ENCODE measurements at places on chromosomes 1 and 21.
A peak's percentile ranks its signal among the peaks of the same experiment; 100 is the strongest.

GRCh38 chr21:18620436-18620835 lies 216.9 kb upstream of the TMPRSS15 start:
- no peaks in the 10 kb centered on the region for H3K4me1 ChIP-seq
- no peak overlapping the region for H3K27ac ChIP-seq
- H3K36me3 ChIP-seq: no peaks in the 10 kb centered on the region
- no peak overlapping the region for H3K4me3 ChIP-seq
- H3K27me3 ChIP-seq: no peaks in the 10 kb centered on the region

- H3K4me3 ChIP-seq: no peak overlapping the region
- peaks cover 13% of the 10 kb centered on the region for H3K4me1 ChIP-seq
- no peaks in the 10 kb centered on the region for H3K36me3 ChIP-seq
- no peak for DNase-seq
- peak overlapping the region; percentile 78 for H3K27ac ChIP-seq
- H3K27me3 ChIP-seq: no peaks in the 10 kb centered on the region
These were observed 16.7 kb upstream of the TRIM63 start for GRCh38 chr1:26084091-26084561.

DNA sequence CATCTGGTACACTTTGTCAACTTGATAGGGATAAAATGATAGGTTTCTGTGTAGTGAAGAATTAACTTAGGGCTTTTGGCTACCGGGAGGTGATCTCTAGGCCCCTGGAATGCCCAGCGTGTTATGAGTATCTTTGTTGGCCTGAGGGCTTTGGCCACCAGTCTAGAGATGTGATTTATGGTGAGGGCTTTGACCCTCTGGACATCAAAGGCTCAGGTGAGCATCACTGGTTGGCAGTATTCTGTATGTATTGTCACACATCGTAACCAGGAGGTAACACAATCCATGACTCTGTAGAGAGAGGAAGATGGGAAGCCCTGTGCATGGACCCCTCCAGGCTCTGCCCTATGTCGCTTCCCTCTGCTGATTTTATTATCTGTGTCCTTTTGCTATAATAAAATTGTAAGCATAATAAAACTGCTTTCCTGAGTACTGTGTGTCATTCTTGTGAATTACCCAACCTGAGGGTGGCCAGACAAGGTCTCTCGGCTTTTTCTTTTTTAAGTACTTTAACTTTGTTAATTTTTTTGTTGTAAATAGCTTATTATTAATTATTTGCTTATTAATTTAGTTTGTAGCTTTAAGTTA lies 40.2 kb upstream of the PRDX6 start:
- H3K4me1 ChIP-seq: no peaks in the 10 kb centered on the region
- H3K27ac ChIP-seq: no peak overlapping the region
- DNase-seq: no peak
- H3K4me3 ChIP-seq: no peak overlapping the region
- no peaks in the 10 kb centered on the region for H3K36me3 ChIP-seq

- DNase-seq: no peak
- H3K27me3 ChIP-seq: no peaks in the 10 kb centered on the region
- no peak overlapping the region for H3K4me3 ChIP-seq
- no peaks in the 10 kb centered on the region for H3K36me3 ChIP-seq
- no peak overlapping the region for H3K27ac ChIP-seq
- H3K4me1 ChIP-seq: peaks cover 8% of the 10 kb centered on the region
These were observed 21.2 kb downstream of the TP73 start for GRCh38 chr1:3673381-3674099.

DNA sequence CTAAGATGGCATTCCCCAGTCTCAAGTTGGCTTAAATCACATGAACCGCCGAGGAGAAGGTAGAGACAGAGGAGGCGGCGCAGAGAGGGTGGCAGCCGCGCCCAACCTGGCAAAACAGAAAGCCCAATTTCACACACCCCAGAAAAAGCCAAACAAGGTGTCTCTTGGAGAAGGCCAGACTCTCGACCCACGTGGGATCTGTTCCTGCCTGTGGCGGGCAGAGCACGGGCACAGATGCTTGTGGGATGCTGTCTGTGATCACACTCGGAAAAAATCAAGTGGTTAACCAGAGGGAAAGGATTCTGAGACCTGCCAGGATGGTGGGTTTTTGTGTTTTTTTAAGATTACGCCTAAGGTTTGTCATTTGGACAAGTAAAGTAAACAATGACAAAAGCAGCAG lies 80.7 kb downstream of the MRPL37 start:
- H3K27ac ChIP-seq: no peak overlapping the region
- H3K4me1 ChIP-seq: peaks cover 46% of the 10 kb centered on the region
- peaks cover 5% of the 10 kb centered on the region for H3K36me3 ChIP-seq
- H3K4me3 ChIP-seq: no peak overlapping the region
- no peaks in the 10 kb centered on the region for H3K27me3 ChIP-seq
- no peak for DNase-seq

DNA sequence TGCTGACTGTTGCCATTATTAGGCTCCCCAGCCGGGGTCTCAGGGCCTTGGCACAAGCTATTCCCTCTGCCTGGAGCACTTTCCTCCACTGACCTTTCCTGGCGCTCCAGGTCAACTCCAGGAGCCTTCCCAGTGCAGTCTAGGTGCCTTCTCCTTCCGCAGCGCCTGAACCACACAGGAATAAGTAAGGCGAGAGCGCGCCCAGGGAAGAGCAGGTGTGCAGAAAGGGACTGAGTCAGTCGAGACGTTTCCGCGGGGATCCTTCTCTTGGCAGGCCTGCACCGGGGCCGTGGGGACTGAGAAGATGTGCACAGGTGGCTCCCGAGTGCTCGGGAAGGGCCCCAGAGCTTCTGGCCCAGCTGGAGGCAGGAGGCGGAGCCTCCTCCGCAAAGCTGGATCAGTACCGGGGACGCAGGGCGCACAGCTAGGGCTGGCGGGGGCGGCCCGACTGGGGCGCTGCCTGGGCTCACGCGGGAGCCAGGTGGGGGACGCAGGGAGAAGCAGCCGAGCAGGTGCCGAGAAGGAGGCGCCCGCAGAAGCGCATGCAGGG lies 765 bp upstream of the BMP8A start:
- H3K4me3 ChIP-seq: peak overlapping the region; percentile 39
- no peaks in the 10 kb centered on the region for H3K4me1 ChIP-seq

DNA sequence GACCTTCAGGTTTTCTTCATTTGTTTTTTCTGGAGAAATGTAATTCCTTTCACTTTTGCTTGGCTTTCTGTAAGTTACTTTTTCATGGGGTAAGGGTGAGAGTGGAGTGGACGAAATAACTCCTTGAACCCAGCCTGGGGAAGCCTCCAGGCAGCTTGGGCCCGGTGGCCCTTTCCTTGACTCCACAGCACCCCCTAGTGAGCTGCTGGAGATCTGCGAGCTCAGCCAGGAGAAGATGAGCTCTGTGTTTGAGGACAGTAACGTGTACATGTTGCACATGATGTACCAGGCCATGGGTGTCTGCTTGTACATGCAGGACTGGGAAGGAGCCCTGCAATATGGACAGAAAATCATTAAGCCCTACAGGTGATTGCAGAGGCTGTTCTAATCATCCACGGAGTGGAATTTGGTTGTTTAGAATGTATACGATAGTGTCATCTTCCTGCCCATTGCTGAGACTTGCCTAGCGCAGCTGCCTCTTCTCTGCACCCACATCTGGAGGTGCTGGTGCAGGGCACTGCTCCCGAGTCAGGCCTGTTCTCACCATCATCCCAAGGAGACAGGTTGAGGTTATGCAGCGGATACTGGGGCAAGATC lies 51.0 kb downstream of the SMYD2 start:
- no peak for DNase-seq
- H3K4me1 ChIP-seq: peaks cover 4% of the 10 kb centered on the region
- H3K27me3 ChIP-seq: no peaks in the 10 kb centered on the region
- H3K36me3 ChIP-seq: no peaks in the 10 kb centered on the region
- no peak overlapping the region for H3K4me3 ChIP-seq

DNA sequence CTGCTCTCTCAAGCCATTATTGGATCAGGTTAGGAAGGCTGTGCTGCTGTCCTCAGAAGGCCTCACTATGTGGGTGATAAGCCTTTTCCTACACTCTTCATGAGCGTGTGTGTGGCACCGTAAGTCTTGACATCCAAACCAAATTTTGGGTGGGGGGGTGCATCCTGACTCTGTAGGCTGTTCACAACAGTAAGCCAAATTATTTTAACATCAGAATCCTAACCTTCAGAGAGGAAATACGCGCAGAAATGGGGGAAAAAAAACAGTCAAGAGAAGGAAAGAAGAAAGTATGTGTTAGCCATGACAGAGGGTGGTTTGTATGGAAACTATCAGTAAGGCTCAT lies 21.0 kb downstream of the STPG1 start:
- H3K27me3 ChIP-seq: no peaks in the 10 kb centered on the region
- peak overlapping the region; percentile 75 for H3K27ac ChIP-seq
- no peak for DNase-seq
- no peaks in the 10 kb centered on the region for H3K36me3 ChIP-seq
- no peak overlapping the region for H3K4me3 ChIP-seq
- no peaks in the 10 kb centered on the region for H3K4me1 ChIP-seq

DNA sequence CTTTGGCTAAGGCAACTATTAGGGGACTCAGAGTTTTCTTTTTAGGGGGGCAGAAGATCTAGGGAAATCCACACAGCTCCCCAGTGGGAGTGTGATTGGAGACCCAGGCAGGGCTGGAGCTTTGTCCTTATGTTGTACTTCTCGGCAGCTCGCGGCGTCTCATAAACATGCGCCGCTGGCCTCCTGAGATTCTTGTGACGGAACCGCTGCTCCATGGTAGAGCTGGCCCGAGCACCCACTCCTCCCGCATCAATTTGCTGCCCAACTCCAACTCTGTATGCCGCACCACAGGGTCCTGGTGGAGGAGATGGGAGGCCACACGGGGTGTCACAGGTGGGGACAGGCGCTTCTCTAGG lies 143.9 kb downstream of the GALNT2 start:
- H3K36me3 ChIP-seq: no peaks in the 10 kb centered on the region
- no peaks in the 10 kb centered on the region for H3K4me1 ChIP-seq
- H3K27me3 ChIP-seq: no peaks in the 10 kb centered on the region
- H3K27ac ChIP-seq: peak overlapping the region; percentile 84
- DNase-seq: no peak

- H3K27me3 ChIP-seq: no peaks in the 10 kb centered on the region
- H3K4me1 ChIP-seq: no peaks in the 10 kb centered on the region
- H3K4me3 ChIP-seq: no peak overlapping the region
- DNase-seq: no peak
These were observed 149.2 kb downstream of the BEND5 start for GRCh38 chr1:48627486-48627885.

GRCh38 chr1:186286615-186287315 lies 88.3 kb downstream of the TPR start:
- H3K36me3 ChIP-seq: no peaks in the 10 kb centered on the region
- no peak overlapping the region for H3K4me3 ChIP-seq
- DNase-seq: no peak
- H3K4me1 ChIP-seq: no peaks in the 10 kb centered on the region

DNA sequence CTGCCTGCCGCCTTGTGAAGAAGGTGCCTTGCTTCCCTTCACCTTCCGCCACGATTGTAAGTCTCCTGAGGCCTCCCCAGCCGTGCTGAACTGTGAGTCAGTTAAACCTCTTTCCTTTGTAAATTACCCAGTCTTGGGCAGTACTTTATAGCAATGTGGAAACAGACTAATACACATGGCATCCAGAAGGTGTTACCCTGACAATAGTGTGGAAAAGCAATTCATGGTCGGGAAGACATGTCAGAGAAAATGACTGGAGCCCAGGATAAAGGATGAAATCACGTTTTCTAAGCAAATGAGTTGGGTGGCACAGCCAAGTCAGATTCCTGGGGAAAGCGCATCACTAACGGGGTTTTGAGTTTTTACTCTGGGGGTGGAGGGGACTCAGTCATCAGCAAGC lies 76.4 kb downstream of the HLCS start:
- peak overlapping the region; percentile 44 for H3K27ac ChIP-seq
- H3K27me3 ChIP-seq: no peaks in the 10 kb centered on the region
- peaks cover 3% of the 10 kb centered on the region for H3K36me3 ChIP-seq
- DNase-seq: peak; percentile 32

- no peak overlapping the region for H3K27ac ChIP-seq
- H3K27me3 ChIP-seq: no peaks in the 10 kb centered on the region
- H3K4me3 ChIP-seq: no peak overlapping the region
- no peaks in the 10 kb centered on the region for H3K4me1 ChIP-seq
- H3K36me3 ChIP-seq: no peaks in the 10 kb centered on the region
These were observed 13.6 kb downstream of the GRIK3 start for GRCh38 chr1:37020653-37021277.

GRCh38 chr1:225471453-225472301 lies 43.8 kb upstream of the LBR start:
- H3K4me3 ChIP-seq: no peak overlapping the region
- H3K27me3 ChIP-seq: no peaks in the 10 kb centered on the region
- no peaks in the 10 kb centered on the region for H3K4me1 ChIP-seq
- H3K36me3 ChIP-seq: no peaks in the 10 kb centered on the region
- DNase-seq: peak; percentile 50

- no peak for DNase-seq
- H3K27ac ChIP-seq: no peak overlapping the region
- no peak overlapping the region for H3K4me3 ChIP-seq
These were observed 33.5 kb downstream of the HTR6 start for GRCh38 chr1:19698181-19698580.

DNA sequence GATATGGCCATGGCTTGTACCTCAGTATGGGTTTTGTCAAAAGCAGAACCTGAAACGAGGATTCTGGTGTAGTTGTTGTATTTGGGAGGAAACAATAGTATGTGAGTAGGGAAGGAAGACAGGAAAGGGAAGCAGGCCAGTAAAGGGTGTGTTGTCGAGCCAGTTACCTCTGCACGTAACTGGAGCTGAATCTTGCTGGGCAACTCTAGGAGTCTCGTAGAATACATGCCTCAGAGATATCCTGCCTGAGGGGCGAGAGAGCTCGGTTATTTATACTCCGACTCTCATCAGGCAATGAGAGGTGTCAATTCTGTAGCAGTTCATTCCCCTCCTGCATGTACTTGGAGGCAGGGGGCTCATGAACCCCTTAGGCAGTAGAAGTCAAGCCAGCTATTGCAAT lies 45.9 kb upstream of the KIF26B start:
- H3K4me3 ChIP-seq: no peak overlapping the region
- no peaks in the 10 kb centered on the region for H3K4me1 ChIP-seq
- DNase-seq: no peak
- H3K27ac ChIP-seq: no peak overlapping the region
- no peaks in the 10 kb centered on the region for H3K27me3 ChIP-seq

DNA sequence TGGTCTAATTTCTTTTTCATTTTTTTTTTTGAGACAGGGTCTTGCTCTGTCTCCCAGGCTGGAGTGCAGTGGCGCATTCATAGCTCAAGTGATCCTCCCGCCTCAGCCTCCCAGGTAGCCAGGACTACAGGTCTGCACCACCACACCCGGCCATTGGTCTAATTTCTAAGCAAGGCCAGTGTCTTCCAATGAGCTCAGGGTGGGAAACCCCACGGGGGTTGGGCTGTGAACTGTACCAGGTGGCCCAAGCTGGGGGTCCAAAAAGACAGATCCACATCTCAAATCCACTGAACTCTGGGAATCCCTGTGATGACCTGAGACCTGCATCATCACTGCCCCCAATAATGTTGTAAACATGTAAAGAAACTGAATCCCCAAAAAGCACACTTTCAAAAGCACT lies 79.5 kb downstream of the BCAR3 start:
- DNase-seq: no peak
- H3K4me3 ChIP-seq: no peak overlapping the region
- H3K27ac ChIP-seq: no peak overlapping the region
- H3K27me3 ChIP-seq: no peaks in the 10 kb centered on the region
- H3K36me3 ChIP-seq: no peaks in the 10 kb centered on the region

Data from right atrium auricular region (tissue), 2 donors.